ENCODE measurements at places on chromosomes 16 and 17. TPM values are rescaled to one million over a fixed set of nuclear protein-coding genes. Genes with fewer than 3 reads are reported as not detected.

- no peak for DNase-seq
- H3K4me3 ChIP-seq: no peak overlapping the region
- H3K27ac ChIP-seq: no peak overlapping the region
- H3K27me3 ChIP-seq: no peaks in the 10 kb centered on the region
- H3K36me3 ChIP-seq: no peaks in the 10 kb centered on the region
- H3K4me1 ChIP-seq: no peaks in the 10 kb centered on the region
Measured at GRCh38 chr17:13044572-13045065, 26.8 kb upstream of the ELAC2 start.

DNA sequence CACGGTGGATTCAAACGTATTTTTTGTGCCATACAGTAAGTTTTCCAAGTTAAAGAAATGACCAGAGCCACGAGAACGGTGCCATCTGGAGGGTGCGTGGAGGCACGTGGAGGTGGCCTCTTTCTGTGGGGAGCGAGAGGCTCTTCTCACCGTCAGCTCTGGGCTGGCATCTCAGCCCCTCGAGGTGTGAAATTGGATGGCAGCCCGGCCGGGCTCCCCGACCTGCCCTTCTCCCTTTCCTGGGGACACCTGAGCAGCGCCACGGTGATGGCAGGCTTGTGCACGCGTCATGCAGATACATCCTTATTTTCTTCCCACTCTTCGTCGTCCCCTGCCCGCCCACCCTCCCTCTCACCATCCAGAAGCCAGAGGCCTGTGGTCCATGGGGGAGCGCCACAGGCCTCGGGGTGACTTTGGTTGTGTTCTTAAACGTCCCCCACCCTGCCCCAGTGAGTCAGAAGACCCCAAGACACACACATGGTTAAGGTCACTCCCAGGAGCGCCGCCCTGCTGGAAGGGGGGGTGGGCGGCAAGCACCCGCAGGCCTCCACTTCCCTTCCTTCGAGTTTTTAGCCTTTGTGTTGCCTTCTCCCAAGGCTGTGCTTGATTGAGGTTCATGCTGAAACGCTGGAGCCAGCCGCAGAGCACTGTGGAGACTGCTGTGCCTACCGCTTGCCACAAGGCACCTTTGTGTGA, 109.4 kb downstream of the BANP start:
- DNase-seq: no peak
- no peaks in the 10 kb centered on the region for H3K36me3 ChIP-seq
- H3K27me3 ChIP-seq: no peaks in the 10 kb centered on the region

DNA sequence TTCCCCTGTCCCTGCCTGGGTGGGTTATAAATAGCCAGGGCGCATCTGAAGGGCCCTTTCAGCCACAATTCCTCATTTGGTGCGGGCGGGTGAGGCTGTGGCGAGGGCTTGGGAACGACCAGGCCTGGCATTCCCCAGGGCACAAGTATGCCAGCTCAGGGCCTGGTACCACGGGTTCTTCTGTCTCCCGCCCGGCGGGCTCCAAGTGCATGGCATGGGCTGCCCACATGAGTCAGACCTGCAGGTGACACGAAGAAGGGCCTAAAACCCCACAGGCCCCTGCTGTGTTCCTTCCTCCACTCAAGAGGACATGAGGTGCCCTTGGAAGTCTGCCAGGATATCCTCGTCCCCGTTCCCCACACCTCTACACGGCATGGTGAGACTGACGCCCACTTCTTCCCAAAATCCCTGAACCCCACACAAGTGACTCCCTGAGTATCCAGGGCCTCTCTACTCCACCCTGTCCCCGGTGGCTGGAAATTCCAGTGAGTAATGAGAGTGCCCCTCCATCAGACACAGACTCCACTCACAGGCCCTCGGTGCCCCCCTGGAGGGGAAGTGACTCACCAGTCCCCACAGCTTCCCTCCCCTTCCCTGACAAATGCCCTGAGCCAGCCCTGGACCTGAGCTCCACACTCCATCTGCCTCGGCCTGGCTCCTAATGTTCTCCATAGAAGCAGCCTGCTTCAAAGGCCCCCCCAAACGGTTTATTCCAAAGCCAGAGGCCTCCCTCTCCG, 68.8 kb downstream of the ABR start:
- no peaks in the 10 kb centered on the region for H3K27me3 ChIP-seq
- no peak for DNase-seq
- no peaks in the 10 kb centered on the region for H3K36me3 ChIP-seq
- peak overlapping the region; percentile 78 for H3K27ac ChIP-seq

DNA sequence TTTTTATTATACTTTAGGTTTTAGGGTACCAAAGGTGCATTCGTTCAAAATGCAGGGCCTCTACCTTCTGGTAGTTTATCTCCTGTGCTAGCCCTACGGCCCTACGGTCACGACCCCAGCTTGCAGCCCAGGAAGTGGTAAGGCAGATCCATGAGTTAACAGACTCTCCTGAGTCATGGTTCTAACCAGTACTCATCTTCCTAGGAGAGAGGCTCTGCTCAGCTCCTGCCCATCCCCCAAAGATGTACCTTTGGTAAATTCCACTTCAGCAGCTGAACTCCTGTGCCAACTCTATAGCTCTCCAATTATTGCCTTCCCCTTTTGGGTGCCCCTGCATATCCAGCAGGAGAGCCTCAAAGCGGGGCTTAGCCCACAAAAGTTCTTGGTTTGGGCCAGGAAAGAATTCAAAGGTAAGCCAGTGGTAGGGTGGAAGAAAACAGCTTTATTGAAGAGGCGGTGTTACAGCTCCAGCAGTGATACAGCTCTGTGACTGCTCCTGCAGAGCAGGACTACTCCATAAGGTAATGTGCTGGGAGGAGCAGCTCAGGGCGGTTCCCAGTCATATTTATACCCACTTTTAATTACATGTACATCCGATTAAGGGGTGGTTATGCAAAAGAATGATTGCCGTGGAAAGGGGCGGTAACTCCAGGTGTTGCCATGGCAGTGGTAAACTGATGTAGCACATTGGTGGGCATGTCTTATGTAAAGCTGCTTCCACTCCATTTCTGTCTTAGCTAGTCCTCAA, 241.4 kb downstream of the PMP22 start:
- H3K27ac ChIP-seq: no peak overlapping the region
- H3K27me3 ChIP-seq: no peaks in the 10 kb centered on the region
- H3K4me3 ChIP-seq: no peak overlapping the region

DNA sequence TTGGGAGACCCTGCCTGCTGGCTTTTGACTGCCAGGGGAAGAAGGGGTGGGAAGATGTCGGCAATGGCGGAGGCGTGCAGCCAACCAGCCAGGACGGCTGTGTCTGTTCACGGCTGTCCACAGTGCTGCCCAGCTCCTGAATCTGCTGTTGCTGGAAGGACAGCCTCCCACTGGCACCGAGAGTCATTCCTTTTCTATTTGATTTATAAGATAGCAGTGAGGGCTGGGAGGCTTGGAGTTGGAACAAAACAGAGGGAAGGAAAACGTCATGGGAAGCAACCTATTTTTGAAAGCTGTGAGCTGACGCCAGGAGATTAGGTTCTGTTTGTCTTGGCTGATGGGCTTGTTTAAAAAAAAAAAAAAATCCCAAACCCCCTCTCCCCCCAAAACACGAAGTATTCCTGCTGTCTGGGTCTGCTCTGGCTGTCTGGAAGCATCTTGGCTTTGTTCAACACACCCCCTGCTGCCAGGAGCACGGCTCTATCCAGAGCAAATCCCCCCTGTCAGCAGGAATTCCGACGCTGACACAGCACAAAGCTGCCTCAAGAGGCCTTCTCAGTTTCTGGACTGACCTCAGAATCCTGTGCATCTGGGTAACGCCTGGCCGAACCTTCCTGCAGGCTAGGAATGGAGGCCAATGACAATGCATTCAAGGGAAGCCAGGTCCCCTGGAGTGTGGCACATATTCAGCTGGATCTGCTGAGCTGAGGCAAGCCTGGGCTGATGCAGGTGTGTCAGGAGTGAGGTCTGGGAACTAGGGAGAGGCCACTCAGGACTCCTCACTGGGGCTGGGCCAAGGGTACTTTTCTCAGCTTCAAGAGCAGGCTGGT, 41.0 kb upstream of the SREBF1 start:
- H3K27ac ChIP-seq: peak overlapping the region; percentile 90
- H3K27me3 ChIP-seq: no peaks in the 10 kb centered on the region
- peaks cover 61% of the 10 kb centered on the region for H3K4me1 ChIP-seq
- peak overlapping the region; percentile 34 for H3K4me3 ChIP-seq
- peak; percentile 66 for DNase-seq

DNA sequence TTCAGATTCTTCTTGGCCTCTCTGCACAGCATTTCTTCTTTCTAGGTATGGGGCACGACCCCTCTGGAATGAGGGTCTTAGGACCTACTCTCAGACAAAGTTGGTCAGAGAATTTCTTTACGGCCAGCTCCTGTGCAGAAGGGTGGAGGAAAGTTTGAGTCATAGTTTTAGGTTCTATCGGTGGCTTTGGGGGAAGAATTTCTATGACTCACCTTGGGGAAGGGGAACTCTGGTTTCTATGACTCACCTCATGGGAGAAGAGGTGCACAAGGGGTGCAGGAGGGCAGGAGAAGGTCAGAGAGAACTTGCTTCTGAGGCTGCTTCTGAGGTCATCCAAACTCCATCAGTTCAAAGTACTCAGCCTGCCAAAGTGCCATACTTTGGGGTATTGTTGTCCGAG, 2.5 kb upstream of the ABCC12 start:
- no peaks in the 10 kb centered on the region for H3K27me3 ChIP-seq
- no peak for DNase-seq
- no peak overlapping the region for H3K27ac ChIP-seq
- H3K4me3 ChIP-seq: no peak overlapping the region

DNA sequence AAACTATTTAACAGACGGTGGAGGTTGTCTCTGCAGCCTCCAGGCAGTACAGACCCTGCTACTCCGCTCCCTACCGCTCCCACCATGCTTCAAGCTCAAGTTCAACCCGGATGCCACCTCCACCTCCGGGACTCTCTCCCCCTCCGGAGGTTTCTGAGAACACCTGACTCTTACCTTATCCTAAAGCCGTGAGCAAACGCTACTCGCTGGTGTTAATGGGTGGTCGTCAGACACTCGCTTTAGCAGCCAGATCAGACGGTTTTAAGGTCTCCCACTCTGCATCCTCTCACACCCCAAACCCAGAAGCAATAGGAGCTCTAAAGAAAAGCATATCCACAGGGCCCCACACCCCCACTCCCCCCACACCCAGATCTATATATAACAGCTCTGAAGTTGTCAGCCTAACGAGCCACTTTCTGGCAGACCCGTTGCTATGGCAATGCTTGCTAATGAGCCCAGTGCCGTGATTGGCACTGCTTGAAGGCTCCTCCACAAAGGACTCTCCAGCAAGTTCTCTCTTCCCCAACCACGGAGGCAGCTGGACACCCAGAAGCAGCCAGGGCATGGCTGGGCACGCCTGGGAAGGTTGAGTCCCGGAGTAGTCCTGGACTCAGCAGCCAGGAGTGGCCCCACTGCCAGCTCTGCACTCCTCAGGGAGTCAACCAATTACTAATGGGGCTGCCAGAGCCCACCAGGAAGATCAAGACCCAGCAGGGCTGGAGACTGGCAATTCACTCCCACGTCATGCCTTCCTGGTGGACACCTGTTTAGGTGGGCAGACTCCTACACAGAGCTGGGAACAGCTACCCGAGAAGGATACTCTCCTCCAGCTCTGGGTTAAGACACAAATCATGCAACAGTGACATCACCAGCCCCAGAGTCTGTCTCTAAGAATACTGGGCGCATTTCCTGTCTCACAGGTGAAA, 121.2 kb upstream of the RCVRN start:
- no peaks in the 10 kb centered on the region for H3K4me1 ChIP-seq
- H3K27me3 ChIP-seq: no peaks in the 10 kb centered on the region
- no peak overlapping the region for H3K27ac ChIP-seq
- no peaks in the 10 kb centered on the region for H3K36me3 ChIP-seq

DNA sequence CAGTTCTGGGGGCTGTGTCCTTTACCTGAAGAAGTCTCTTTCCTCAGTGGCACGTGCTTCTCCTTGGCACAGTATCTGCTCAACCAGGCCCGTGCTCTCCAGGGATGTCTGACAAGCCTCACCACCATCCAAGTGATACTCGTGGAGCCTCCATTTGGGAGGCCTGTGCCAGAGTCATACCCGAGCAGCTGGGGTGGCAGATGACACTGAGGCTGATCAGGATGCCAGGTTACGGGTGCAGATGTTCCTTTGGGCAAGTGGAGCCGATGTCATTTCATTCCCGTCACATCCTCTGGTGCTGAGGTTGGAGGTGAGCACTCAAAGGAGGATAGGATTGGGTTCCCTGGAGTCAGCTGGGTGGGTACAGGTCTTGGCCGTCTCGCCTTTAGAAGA, 87.2 kb downstream of the KSR1 start:
- H3K4me3 ChIP-seq: no peak overlapping the region
- H3K27me3 ChIP-seq: no peaks in the 10 kb centered on the region
- no peaks in the 10 kb centered on the region for H3K36me3 ChIP-seq
- H3K4me1 ChIP-seq: peaks cover 4% of the 10 kb centered on the region
- H3K27ac ChIP-seq: no peak overlapping the region

- no peak overlapping the region for H3K27ac ChIP-seq
- no peaks in the 10 kb centered on the region for H3K36me3 ChIP-seq
- H3K4me1 ChIP-seq: no peaks in the 10 kb centered on the region
- H3K4me3 ChIP-seq: no peak overlapping the region
Measured at GRCh38 chr16:59514651-59515050, 780.5 kb upstream of the GOT2 start.

- H3K27ac ChIP-seq: no peak overlapping the region
- no peaks in the 10 kb centered on the region for H3K4me1 ChIP-seq
- H3K27me3 ChIP-seq: peaks cover 3% of the 10 kb centered on the region
- no peaks in the 10 kb centered on the region for H3K36me3 ChIP-seq
Measured at GRCh38 chr17:36862116-36862920, 75.0 kb upstream of the LHX1 start.

DNA sequence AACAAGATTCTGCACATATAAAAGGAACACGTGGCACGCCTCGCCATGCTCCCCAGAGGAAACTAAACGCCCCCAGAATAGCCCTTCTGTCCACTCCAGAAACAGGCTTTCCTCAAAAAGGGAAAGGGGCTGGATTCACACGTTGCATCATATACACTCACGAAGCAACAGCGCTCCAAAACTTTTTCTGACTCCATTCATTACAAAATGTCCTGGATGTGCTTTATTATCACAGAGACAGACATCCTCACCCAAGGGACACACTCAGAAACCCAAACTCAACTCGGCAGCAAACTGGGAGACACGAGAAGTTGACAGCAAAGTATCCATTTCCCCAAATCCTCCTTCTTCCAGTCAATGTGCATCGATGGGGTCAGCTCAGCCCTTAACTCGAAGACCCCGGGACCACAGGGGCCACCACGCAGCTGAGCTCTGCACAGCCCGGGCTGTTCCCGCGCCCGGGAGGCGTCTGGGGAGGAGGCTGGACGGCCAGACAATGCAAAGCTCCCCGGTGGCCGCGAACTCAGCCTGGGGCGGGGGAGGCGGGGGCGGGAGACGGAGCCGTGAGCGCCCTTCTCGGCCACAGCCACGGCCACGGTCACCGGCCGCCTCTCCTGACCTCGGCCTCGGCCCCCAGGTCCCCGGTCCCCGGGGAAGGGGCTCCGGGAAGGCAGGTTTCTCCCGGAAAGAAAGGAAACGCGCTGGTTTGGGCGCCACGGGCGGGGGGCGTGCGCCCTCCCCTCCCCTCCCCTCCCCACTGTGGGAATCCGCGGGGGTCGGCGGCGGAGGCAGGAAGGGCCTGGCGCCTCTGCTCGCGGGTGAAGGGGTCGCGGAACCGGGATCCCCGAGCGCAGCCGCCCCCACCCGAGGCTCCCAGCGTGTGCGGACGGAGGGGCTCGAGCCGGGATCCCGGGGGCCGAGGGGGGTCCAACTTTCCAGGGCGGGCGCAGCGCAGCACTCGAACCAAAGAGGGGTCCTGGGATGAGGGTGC, 1.2 kb downstream of the NXN start:
- DNase-seq: no peak
- H3K4me3 ChIP-seq: peak overlapping the region; percentile 91
- H3K27me3 ChIP-seq: no peaks in the 10 kb centered on the region
- H3K27ac ChIP-seq: peak overlapping the region; percentile 96
- H3K4me1 ChIP-seq: peaks cover 45% of the 10 kb centered on the region

PIMREG gene
- total RNA-seq: not detected

SLC2A4 gene
- 310 TPM for total RNA-seq

SOX15 gene
- 1.3 TPM for total RNA-seq

CHD3 gene
- total RNA-seq: 6.0 TPM

All from gastrocnemius medialis (tissue), 4 donors.